ENCODE measurements at places on chromosomes 11 and 22.

- DNase-seq = no peak
Observed at GRCh38 chr22:22693531-22693884, 49.1 kb downstream of the GGTLC2 start.

GRCh38 chr22:17243524-17243923 is 24.3 kb upstream of the ADA2 start:
- no peak for DNase-seq

GRCh38 chr22:38881997-38882879 is 10.2 kb upstream of the CBX6 start:
- no peak for DNase-seq

DNA sequence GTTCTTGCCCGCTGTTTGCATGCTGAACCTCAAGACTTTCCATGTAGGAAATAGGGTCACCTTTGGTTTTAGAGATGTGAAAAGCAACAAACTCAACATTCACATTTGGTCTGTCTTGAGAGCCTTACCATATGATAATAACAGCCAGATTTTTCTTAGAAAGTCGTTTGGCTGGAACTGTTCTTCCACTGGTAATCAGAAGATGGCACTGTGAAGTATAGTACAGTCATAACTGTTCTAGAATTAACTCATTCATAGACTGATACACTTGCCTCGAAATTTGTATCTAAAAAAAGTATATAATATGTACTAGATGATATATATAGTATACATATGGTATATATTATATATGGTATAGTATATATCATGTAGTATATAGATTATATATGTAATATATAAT is 12.3 kb downstream of the LUZP2 start:
- DNase-seq = no peak

DNA sequence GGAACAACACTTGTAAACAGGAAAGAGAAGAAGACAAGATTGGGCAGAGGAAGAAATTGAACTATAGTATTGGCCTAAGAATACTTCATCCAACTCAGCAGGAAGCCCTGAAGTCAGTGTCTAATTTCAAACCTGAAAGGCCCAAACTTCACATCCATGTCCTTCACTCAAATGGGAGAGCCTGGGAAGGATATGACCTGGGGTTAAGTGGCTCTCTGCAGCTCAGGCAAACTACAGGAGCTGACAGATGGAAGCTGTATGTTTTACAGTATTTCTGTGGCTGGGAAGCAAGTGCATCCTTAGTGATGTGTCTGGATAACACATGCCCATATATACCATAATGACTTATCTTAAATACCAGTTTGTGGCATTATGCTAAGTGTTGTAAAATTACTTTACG is 196.2 kb downstream of the SOX6 start:
- no peak for DNase-seq

DNA sequence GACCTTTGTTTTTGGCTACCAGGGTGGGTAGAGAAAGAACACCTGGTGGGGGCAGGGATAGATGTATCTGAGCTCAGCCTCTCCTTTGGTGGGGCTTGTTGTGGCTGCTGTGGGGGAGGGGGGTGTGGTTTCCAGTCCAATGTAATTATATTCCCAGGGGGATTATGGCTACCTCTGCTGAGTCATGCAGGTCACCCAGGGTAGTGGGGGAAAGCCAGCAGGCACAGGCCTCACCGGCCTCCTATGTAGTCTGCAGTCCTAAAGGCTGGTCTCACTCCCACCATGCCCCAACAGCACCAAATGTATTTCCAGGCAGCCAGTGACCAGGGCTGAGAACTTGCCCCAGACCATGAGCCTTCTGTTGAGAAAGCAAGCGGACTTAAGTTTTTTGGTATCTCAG is 119.6 kb downstream of the DYNC2H1 start:
- DNase-seq = no peak
